Tibial nerve (tissue), 4 donors: ENCODE measurements at places on chromosomes 1 and 21. TPM values are rescaled to one million over a fixed set of nuclear protein-coding genes. Genes with fewer than 3 reads are reported as not detected.

The SPRR5 gene
- total RNA-seq: not detected

The CELA3A gene
- 60.6 TPM for total RNA-seq

The PLPP3 gene
- total RNA-seq: 307 TPM

The AMPD1 gene
- not detected for total RNA-seq

The DISC1 gene
- total RNA-seq: 31.8 TPM

The ARHGAP29 gene
- 45.9 TPM for total RNA-seq

DNA sequence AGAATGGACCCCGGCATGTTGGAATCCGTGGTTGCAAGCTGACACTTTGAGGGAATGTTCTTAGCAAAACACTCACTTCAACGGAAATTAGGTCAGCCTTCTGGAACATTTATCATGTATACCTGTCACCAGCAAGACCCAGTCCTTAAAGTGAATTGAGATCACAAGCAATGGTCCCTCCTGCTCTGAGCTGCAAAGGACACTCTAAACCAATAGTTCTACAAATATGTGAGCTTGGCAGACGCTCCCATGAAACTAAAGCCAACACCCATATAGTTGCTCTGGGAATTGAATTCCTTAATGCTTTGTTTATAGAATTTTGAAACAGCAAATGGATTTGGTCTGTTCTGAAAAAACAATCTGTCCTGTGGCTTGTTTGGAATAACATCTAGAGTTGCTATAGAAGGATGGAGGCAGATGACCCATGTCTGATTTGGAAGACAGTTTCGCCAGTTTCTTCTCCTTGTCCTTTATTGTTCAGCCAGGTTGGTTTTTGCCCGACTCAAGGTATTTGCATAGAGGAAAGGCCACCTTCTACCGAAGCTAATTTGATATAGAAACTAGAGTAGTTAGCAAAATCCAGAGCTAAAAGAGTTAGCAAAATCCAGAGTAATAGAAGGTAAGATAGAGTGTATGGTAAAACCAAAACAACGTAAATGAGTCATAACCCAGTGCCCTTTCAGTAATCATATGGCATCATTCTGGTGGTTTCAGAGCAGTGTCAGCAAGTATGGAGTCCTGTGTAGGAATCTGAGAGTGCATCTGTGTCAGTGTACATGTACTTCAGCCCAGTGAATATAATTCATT is 236.2 kb downstream of the NFIA start:
- H3K36me3 ChIP-seq: no peaks in the 10 kb centered on the region
- peak overlapping the region; percentile 12 for H3K4me3 ChIP-seq
- no peaks in the 10 kb centered on the region for H3K27me3 ChIP-seq
- peak; percentile 62 for DNase-seq
- peak overlapping the region; percentile 80 for H3K27ac ChIP-seq

- no peaks in the 10 kb centered on the region for H3K36me3 ChIP-seq
- H3K27me3 ChIP-seq: no peaks in the 10 kb centered on the region
- DNase-seq: peak; percentile 18
- H3K4me3 ChIP-seq: peak overlapping the region; percentile 97
Measured at GRCh38 chr1:185156288-185156853, 382 bp downstream of the TRMT1L start.

DNA sequence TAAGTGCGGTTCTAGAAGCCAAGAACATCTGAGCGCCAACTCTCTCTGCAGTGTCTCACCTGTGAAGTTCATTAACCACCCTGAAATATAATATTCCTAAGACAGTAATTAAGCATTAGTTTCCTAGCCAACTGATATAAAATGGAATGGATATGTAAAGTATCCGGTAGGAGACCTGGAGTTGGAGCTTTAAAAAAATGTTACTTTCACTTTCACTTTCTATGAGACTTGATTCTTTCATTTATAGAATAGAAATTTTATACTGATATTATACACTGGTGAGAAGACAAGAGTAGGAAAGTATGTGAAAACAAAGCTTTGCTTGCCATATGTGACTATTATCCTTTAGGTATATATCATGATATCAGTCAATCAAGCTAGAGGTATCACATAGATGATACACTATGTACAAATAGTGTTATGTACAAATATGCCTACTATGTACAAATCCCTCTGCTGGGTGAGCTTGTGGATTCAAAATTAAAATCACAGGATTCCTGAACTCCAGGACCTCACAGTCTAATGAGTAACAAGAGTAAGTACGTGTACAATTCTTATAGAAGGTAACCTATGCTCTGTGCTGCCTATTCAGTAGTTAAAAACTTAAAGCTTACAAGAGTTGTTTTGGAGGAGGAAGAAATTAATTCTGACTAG is 934.2 kb downstream of the TTLL7 start:
- H3K4me3 ChIP-seq: no peak overlapping the region
- DNase-seq: no peak
- no peaks in the 10 kb centered on the region for H3K36me3 ChIP-seq
- H3K4me1 ChIP-seq: peaks cover 4% of the 10 kb centered on the region
- no peak overlapping the region for H3K27ac ChIP-seq

DNA sequence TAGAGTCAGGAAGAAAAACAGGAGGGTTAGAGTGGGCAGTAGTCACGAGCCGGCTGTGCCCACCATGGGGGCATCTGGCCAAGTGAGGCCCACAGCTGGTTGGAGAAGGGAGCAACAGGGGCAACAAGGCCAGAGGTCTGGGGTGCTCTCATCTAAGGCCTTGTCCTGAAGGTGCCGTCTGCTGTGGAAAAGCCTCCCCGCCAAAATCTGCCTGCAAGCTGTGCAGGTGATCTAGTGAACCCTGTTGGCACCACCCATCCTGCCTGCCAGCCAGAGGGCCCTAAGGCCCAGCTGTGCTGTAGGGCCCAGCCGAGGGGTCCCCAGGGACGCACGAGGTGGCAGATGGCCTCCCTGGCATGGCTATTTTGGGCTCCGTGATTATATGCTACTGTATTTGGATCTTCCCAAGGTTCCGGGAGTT is 51.3 kb downstream of the LGR6 start:
- no peaks in the 10 kb centered on the region for H3K27me3 ChIP-seq
- H3K27ac ChIP-seq: no peak overlapping the region
- no peak for DNase-seq

DNA sequence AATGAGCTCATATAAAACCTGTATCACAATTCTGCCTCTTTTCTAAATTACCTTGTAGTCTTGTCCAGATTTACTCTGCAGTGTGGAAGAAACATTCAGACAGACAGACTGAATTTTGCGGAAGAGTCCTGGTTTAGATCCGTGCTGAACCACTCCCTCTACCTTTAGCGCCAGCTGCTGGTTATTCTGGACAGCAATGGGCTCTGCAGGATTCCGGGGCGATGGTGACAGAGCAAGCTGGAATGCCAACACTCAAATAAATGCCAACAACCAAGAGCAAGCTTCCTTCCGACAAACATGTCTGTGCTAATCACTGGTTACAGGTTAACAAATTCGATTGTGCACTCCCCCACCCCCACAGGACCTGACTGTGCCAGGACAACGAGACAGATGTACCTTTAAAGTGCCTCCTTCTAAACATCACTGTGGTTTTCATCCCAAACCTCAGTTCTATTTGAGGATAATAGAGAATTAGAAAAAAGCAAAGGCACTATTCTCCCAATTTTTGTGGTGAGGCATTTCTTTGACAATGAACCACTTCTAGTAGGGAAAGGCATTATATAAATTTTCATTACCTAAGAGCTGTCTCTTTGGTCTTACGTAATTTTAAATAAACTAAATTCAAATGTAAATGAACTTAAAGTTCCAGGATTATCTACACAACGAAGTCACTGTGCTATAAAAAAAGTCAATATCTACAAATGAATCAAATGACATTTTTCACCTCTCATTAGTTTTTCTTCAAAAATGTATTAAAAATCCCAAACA is 90.4 kb downstream of the INTS7 start:
- H3K27me3 ChIP-seq: no peaks in the 10 kb centered on the region
- H3K36me3 ChIP-seq: peaks cover 48% of the 10 kb centered on the region
- no peaks in the 10 kb centered on the region for H3K4me1 ChIP-seq
- no peak overlapping the region for H3K27ac ChIP-seq
- DNase-seq: no peak
- H3K4me3 ChIP-seq: no peak overlapping the region

- H3K27me3 ChIP-seq: no peaks in the 10 kb centered on the region
- no peaks in the 10 kb centered on the region for H3K36me3 ChIP-seq
- no peak overlapping the region for H3K27ac ChIP-seq
- no peaks in the 10 kb centered on the region for H3K4me1 ChIP-seq
- no peak for DNase-seq
Measured at GRCh38 chr1:224724566-224724965, 108.4 kb downstream of the CNIH3 start.

GRCh38 chr1:21437341-21437640 is 2.6 kb upstream of the NBPF3 start:
- peaks cover 29% of the 10 kb centered on the region for H3K4me1 ChIP-seq
- no peak for DNase-seq
- no peaks in the 10 kb centered on the region for H3K27me3 ChIP-seq
- no peak overlapping the region for H3K4me3 ChIP-seq
- H3K36me3 ChIP-seq: no peaks in the 10 kb centered on the region

GRCh38 chr1:89908672-89909436 is 86.1 kb upstream of the ZNF326 start:
- no peaks in the 10 kb centered on the region for H3K27me3 ChIP-seq
- no peaks in the 10 kb centered on the region for H3K4me1 ChIP-seq
- no peak overlapping the region for H3K4me3 ChIP-seq
- H3K36me3 ChIP-seq: no peaks in the 10 kb centered on the region

- H3K4me3 ChIP-seq: no peak overlapping the region
- H3K27ac ChIP-seq: no peak overlapping the region
- DNase-seq: no peak
- no peaks in the 10 kb centered on the region for H3K27me3 ChIP-seq
- H3K4me1 ChIP-seq: peaks cover 5% of the 10 kb centered on the region
Measured at GRCh38 chr1:240306673-240307072, 215.0 kb downstream of the FMN2 start.

DNA sequence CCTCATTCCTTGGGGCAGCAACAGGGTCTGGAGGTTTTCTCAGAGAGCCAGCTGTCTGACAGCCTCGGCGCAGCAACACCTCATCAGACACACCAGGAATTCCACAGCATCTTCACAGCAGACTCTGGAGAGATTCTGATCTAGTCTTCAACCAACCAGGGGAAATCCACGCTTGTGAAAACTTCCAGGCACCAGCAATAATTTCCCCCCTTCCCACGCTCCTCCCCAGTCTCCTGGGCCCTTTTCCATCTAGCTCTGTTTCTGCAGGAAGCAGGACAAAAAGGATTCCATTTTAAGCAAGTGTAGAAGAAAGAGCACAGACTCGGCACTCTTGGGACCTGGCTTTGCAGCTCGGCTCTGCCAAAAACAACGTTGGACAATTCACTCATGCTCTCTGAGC is 44.3 kb upstream of the CAPZB start:
- H3K27me3 ChIP-seq: no peaks in the 10 kb centered on the region
- no peaks in the 10 kb centered on the region for H3K36me3 ChIP-seq
- DNase-seq: no peak
- H3K4me3 ChIP-seq: no peak overlapping the region
